ENCODE measurements at places on chromosomes 16 and 17. TPM values are rescaled to one million over a fixed set of nuclear protein-coding genes. Genes with fewer than 3 reads are reported as not detected.

The AURKB gene
- total RNA-seq = 3.7 TPM

The PLEKHH3 gene
- 2.0 TPM for total RNA-seq

The KRT28 gene
- total RNA-seq = not detected

The SMARCD2 gene
- 9.4 TPM for total RNA-seq

The RTN4RL1 gene
- total RNA-seq = 20.4 TPM

The GGT6 gene
- total RNA-seq = not detected

The RRAD gene
- 2.4 TPM for total RNA-seq

The SHPK gene
- total RNA-seq = 8.6 TPM

Data from frontal cortex (tissue), 4 donors.